ENCODE measurements at places on chromosomes 5 and 9.

DNA sequence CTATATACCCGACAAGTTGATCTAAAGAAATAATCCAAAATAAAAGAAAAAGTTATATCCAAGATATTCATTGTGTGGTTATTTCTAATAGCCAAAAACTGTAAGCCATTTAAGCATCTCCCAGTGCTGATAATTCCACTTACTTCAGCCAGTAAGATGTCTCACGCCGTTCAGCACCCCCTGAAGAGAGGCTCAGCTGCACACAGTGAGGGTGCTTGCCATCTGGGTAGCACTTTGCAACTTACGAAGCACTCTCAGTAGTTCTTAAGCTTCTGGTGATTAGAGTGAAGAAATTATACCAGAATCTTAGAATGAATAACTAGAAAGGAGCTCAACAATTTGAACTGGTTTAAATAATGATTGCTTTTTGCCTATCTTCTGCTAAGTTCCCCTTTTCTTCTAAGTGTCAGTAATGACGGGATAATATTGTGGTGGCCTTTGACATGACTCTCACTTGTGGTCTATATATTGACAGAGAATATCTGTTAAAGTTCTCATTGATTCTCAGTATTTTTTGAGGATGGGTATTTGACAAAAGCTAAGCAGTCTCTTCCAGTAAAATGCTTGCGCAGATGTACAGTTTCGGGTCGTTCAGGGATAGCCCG, 26.2 kb upstream of the LTC4S start:
- no peak for DNase-seq

- DNase-seq = no peak
These were observed 434.1 kb downstream of the RAB3C start for GRCh38 chr5:59016925-59017324.

DNA sequence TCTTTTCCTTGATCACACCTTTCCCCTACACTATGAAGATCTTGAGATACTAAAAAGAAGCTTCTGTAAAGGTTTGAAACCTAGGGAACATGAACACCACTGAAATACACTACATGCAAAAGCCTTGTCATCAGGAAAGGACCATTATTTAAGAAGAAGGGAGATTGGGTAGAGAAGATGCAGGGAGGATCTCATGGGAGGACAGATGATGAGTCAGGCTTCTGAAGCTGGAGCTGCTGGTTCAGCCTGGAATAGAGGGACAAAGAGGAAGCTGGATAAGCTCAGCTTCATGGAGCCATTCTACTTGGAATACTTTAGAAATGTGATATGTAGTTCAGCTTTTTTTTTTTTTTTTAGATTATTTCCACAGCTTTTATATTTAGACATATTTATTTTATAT, 169.8 kb downstream of the MAN2A1 start:
- DNase-seq = no peak

GRCh38 chr9:89104821-89105220, 73.8 kb downstream of the SHC3 start:
- DNase-seq = no peak

DNA sequence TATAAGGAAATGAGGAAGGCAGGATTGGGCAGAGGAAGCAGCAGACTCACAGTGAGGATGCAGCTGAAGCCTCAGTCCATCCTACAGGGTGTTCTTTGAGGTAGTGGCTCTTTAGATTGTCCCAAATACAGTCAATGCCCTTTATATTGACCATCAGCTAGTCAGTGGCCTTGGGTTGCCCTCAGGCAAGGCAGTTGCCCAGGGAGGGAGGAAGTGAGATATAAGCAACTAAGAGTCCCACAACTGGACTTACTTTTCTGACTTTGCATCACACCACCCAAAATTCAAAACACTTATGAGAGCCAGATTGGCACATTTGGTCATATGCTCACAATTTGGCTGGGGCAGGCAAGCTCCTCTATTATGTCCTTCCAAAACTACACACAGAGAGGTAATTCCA, 9.4 kb upstream of the SLC12A2 start:
- no peak for DNase-seq

- DNase-seq = no peak
These were observed 3.0 kb downstream of the RNF145 start for GRCh38 chr5:159206368-159206767.

- no peak for DNase-seq
These were observed 33.3 kb upstream of the SPRY4 start for GRCh38 chr5:142358121-142358520.

GRCh38 chr5:1039706-1040260, 31.2 kb downstream of the NKD2 start:
- DNase-seq = no peak

- DNase-seq = no peak
These were observed 11.6 kb downstream of the BRD9 start for GRCh38 chr5:880816-881550.

- no peak for DNase-seq
These were observed 163.1 kb downstream of the ESM1 start for GRCh38 chr5:54822324-54822687.

DNA sequence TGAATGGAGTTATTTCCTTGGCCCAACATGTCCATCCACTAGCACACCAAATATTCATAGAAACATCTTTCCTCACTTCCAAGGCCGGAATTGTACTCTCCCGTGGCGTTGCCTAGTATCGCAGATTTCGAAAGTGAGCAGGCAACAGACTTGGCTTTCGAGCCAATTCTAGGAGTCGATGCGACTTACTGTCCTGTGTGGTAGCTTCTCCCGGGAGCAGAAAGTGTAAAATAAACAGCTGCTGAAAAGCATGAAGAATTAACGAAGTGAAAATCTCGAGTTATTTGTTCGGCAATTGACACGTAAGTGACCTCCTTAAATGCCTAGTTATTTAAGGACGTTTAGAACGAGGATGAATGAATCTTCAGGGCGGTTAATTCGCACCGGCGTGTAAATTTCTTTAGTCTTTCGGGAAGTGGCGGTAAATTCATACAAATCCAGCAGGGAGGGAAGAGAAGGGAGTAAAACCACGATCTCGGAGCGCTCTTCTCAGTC, 449 bp upstream of the PCSK5 start:
- DNase-seq = peak; percentile 15

DNA sequence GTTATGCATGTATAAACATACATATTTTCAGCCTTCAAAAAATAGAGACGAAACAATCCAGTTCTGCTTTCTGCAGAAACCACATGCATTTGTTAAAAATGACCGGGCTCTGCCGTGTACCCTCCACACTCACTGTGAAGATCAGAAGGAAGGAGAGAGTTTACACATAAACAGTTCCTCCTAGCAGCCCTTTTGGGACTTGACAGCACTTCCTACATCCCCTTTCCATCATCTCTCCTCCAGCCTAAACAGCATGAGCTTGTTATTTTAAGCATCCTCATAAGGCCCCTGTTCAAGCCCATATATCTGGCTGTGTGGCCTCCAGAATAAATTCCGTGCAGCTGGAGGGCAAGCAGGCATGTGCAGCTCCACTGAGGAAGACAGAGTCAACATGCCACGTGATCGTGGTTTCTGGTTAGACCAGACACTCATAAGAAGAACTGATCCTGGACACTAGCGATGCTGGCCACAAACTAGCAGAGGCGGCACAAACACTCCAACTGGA, 42.2 kb downstream of the NIPAL4 start:
- DNase-seq = no peak

DNA sequence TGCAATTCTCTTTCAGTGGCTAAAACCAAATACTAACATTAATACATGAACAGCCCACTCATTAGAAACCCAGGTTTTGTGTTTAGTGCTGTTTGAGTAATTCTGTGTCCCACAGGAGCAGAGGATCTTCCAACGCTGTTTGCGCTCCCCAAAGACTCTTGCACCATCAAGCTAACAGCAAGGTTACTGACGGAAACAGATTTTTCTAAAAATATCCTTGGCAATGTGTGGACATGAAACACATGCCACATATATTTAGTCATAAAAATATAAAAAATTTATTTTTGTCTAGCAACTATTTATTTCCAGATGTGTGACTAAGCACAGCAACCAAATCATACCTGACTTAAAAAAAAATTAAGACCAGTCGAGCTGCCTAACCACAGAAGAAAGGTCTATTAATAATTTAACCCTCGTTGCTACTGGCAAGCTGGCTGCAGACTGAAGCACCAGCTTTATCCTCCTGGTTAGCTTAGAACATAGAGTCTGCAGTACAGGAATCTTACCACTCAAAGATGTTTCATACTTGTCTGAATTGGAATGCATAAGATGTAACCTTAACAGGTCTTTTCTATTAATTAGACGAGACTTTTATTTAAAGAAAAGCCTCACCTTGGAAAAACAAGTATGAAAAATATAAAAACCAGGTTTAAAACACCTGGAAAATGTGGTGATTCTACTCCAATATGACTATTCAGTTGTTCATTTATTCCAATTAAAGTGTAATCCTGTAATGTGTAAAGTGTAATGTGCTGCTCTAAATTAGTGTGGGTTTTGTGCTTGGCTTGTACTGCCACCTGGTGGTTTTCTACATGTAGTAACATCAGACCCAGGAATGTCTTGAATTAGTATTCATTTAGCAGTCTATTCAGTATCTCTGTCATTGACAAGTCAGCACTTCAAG, 272.5 kb downstream of the EPB41L4A start:
- peak; percentile 60 for DNase-seq

DNA sequence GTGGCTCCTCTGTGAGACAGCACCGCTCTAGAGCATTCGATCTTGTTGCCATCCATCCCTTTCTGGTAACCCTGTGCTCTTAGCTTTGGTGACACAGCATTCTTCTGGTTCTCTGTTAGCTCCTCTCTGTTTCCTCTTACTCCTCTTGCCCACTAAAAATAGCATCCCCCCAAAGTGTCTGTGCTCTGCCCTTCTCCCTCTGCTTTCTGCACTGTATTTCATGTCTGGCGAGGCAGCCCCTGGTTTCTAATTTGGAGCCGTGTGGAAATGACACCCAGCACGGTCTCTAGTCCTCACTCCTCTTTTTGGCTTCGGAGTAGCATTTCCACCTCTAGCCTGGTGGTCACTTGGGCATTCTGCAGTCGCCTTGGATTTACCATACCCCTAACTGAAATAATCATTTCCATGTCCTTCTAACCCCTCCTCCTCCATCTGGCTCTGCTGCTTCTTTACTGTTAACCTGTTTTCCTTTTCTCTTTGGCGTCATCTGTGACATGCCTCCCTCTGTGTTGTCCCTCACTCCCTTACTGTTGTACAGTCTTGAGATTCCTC, 23.8 kb downstream of the NPR3 start:
- no peak for DNase-seq
